RPMI8226 (cell line): ENCODE measurements at places on chromosomes 16 and 17.

DNA sequence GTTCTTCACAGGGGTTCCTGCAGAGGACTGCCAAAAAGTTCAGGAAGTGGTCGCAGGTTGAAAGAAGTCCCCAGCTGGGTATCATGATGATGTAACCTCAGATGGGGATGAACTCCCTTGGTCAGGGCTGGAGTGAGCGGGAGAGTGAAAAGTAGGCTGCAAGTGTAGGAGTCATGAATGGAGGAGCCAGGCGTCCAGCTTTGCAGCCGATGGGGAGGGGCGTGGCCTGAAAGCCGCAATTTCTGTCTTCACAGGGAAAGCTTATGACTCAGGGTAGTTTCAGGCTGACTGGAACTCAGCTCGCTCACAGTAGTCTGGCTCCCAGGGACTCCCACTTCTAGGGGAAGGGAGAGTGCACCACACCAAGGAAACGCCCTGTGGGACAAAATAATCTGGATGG lies 70.0 kb upstream of the HS3ST3A1 start:
- no peak for DNase-seq

DNA sequence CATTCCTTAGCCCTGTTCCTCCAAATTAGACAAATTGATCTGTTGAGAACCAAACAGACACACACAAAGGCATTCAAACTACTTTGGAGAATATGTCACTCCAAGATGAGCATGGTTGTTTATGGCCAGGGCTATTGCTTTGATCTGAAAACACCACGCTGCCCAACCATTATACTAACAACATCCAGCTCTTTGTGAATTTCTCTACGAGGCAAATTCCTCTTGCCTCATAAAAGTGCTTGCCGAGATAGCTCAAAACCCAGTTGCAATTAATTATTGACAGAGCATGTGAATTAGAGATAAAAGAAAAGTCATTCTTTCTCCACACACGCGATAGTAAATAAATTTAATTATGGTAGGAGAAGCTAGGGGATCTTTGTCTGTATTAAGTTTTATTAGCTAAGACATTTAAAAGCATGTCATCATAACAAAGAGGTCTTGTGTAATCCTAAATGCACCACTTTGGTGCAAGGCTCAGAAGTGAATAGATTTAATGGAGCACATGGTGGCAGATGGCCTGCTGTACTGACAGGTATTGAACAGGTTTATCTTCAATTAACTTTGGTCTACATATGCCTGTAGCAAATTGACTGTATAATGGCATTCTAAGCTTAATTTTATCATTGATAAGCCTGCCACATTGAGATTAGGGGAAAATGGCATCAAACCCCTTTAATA lies 441.8 kb downstream of the HS3ST4 start:
- DNase-seq, result no peak

- DNase-seq, result no peak
Observed at GRCh38 chr17:6626616-6627015, 13.9 kb downstream of the KIAA0753 start.

- DNase-seq, result peak; percentile 74
Observed at GRCh38 chr16:35492225-35492624, 2032.8 kb downstream of the TP53TG3F start.

DNA sequence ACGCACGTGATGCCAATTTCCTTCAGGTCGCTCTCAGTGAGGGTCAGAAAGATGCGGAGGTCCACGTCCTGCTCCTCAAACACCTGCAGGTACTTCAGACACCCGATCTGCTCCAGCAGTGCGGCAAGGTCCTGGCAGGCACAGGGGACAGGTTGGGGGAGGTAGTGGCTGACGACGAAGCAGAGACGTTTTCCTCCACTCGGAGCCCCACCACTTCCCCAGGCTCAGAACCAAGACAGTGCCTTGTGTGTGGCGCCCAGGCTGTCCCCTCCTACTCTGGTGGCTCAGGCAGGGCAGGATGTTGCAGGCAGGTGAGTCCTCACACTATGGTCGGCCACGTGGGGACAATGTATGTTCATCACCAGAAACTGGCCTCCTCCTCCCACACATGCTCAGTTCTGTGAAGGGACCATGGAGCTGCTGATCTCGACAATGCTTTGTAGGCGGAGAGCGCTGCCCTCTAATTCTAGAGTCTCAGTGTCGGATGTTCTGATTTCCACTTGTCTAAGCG lies 5.7 kb downstream of the NUDT16L1 start:
- no peak for DNase-seq

DNA sequence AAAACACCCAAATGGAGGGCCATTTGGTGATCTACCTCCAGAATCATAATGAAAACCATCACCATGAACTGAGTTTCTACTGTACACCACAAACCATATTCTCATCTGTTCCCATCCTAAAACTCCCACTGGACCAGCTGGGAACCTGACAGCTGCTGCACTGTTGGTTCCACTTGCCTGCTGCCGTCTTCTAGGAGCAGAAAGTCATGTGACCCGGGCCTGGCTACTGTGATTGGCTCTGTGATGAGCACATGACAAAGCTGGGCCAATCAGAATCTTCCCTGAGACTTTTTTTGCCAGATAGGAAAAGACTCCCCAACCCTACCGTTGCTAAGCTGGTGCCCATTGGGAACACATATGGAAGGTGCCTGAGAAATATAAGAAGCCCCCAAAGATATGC lies 264.2 kb downstream of the MRTFB start:
- DNase-seq, result no peak

GRCh38 chr16:66970775-66971720 lies 10.0 kb downstream of the CES3 start:
- DNase-seq, result no peak

GRCh38 chr17:6786618-6787017 lies 10.6 kb downstream of the FBXO39 start:
- DNase-seq, result no peak

- DNase-seq, result no peak
Observed at GRCh38 chr17:17021194-17021863, 20.9 kb upstream of the MPRIP start.
